ENCODE measurements at places on chromosomes 6 and 20. TPM values are rescaled to one million over a fixed set of nuclear protein-coding genes. Genes with fewer than 3 reads are reported as not detected.
A peak's percentile ranks its signal among the peaks of the same experiment; 100 is the strongest.

SMPDL3A gene
- 0.58 TPM for total RNA-seq

DNA sequence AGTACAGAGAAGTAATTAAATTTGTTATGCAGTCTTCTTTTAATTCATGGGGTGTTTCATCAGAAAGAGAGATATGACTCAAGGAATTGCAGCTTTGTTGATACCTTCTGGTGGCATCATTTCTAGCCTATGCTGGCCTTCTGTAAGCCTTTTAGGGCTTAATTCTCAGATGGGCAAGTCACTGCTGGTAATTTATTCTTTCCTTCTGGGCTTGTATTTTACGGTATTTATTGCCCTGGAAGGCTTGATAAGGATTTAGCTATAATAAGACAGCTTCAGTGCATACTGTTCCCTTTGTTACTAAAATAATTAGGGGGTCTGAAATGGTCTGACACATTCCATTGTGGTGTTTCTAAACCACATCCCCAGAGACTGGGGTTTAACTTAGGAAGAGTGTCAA lies 57.9 kb upstream of the EMILIN3 start:
- ATAC-seq: no peak

DNA sequence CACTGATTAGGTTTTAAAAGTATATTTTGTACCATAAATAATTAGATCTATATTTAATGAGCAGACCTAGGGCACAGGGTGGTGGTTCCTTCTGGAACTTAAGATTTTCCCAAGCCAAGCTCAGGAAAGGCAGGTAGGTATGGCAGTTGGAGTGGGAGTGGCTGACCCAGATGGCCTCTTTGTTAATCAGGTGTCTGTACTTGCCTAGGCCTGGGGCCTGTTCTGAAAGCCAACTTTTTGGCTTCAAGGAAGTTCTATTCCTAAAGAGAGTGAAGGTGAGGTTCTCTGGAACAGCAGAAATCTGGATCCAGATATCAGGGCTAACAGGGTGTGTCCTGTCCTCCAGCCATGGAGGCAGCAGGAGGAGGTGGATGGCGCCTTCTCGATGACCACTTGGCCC lies 44.9 kb downstream of the VEGFA start:
- no peak for ATAC-seq

DNA sequence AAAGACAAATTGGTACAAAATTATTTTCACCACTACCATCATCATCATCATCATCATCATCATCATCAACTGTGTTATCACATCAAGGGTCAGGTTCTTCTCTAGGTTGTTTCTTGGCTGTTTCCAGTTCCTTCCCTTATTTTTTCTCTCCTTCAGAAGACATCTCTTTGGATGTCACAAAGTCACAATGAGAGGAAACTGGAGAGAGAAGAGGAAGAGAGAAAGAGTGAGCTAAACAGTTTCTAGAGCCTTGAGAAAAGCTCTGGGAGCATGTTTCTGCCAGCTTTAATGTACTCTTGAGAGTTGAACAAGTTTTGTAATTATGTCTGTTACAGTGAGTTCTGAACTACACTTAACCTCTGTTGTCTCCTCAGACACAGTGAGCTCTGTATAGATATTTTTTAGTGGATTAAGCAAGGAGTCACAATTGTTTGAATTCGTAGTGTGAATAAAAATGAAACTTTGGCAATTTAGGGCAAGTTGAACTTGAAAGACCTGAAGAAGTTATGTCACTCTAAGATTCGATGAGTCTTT lies 123.0 kb upstream of the AKIRIN2 start:
- ATAC-seq: peak; percentile 72

GRCh38 chr6:16660157-16660497 lies 101.1 kb downstream of the ATXN1 start:
- ATAC-seq: no peak

DNA sequence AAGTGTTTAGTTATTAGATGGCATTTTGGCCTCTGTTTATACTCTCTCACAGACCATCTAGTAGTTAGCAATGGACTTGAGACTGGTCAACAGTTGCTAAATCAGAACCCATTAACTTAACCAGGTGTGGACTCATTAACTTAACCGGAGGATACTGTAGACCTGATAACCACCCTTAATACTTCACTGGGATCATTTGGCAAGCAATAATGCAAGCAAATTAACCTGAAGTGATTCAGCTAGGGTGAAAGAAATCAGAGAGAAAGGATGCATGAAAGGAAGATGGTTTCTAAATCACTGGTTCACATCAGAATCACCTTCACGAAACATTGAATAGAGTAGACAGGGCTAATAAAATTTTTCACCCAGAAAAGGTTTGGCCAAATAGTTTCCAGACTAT lies 73.3 kb downstream of the TMEM244 start:
- ATAC-seq: no peak

DNA sequence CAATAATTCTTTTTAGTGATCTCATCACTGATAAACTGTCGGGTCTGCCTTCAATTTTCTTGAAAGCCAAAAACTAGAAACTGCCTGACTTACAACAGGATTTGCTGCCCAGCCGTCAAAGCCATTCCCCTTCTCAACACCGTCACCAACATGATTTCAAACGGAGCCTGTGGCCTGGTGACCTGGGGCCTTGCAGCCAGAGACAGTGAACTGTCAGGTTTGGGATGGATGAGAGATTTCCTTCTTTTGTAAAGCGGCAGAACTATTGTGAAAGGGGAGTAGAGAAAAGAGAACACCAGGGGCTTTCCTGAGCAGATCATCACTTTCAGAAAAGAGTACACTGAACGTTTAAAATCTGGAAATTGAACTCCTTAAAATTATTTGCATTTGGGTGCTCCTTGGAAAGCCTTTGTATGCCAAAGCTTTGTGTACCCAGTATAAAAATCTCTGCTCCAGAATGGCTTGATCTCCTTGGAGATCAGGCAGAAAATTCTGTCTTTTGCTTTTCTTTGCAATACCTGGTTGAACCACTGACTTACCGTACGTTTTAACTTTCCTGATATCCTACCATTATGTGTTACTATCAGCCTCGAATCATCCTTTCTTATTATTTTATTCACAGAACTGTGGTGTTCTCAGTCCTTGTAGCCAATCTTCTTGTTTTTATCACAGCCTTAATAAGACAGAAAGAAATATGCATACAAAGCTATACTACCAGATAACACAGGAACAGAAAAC lies 125.2 kb downstream of the PACRG start:
- ATAC-seq: no peak

SLC17A3 gene
- 0.21 TPM for total RNA-seq

- peak; percentile 89 for ATAC-seq
Observed at GRCh38 chr6:43635387-43636307, at the start of gene MAD2L1BP. Gene MAD2L1BP, plus strand, starts transcription at chr6:43635840. Its CDS starts 36 bp downstream, at chr6:43635876.
